ENCODE measurements at places on chromosomes 5 and 9. TPM values are rescaled to one million over a fixed set of nuclear protein-coding genes. Genes with fewer than 3 reads are reported as not detected.

GRCh38 chr5:16855898-16856297 lies 80.2 kb downstream of the MYO10 start:
- no peaks in the 10 kb centered on the region for H3K36me3 ChIP-seq
- no peak overlapping the region for H3K4me3 ChIP-seq
- DNase-seq: no peak
- H3K27me3 ChIP-seq: no peaks in the 10 kb centered on the region

DNA sequence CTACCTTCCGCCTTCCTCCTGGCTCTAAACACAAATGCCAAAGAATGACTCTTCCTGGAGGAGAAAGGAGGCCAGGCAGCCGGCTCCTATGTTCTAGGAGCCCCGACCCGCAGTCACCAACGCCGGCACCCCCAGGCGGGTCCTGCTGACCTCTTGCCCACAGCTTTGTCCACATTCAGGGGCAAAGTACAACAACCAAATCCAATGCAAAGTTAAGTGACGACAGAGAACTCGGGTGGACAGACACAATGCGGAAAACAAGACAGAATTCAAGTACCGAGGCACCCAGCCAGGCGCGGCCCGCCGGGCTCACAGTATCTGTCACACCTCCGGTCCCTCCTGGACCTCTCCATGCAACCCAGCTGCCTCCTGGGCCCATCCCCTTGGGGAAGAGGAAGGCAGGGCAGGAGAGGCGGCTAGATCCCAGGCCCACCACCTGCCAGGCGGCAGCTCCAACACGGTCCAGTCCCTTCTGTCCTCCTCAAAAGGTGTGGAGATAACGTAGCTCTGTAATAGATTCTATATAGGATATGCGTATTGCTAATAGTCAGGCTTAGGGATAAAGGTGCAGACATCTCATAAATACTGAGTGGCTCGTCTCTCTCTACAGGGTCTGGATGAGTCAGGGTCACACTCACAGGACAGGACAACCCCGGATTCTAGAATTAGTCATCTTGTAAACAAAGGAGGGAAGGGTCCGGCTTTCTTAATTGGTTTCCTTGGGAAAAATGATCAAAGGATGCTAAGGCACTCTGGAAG lies 46.9 kb upstream of the UBAC1 start:
- H3K27me3 ChIP-seq: no peaks in the 10 kb centered on the region
- no peak overlapping the region for H3K4me3 ChIP-seq
- no peaks in the 10 kb centered on the region for H3K4me1 ChIP-seq
- no peak overlapping the region for H3K27ac ChIP-seq

GRCh38 chr9:124863371-124863871 lies 1.5 kb downstream of the ARPC5L start:
- peaks cover 16% of the 10 kb centered on the region for H3K4me1 ChIP-seq
- peaks cover 27% of the 10 kb centered on the region for H3K36me3 ChIP-seq
- no peak for DNase-seq
- no peak overlapping the region for H3K4me3 ChIP-seq

DNA sequence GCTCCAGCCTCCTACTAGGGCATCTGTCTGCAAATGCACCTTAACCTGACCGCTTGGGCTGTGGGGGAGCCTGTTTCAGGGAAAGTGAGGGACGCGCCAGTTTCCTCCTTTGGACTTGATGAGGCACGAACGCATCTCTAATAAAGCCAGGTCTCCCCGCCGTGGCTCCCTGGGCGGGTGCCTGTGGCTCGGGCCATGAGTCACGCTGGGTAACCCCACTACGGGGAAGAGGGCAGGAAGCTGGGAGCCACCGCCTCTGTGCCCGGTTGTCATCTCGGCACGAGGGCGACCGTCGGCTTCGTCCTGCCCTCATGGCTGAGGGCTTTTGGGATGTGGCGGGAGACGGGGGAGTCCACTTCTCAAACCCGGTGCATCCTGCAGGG lies 12.1 kb downstream of the NOTCH1 start:
- peaks cover 42% of the 10 kb centered on the region for H3K36me3 ChIP-seq
- no peak for DNase-seq
- peak overlapping the region; percentile 10 for H3K27ac ChIP-seq

- no peak overlapping the region for H3K27ac ChIP-seq
- H3K27me3 ChIP-seq: no peaks in the 10 kb centered on the region
- DNase-seq: no peak
- no peaks in the 10 kb centered on the region for H3K4me1 ChIP-seq
- no peak overlapping the region for H3K4me3 ChIP-seq
- peaks cover 16% of the 10 kb centered on the region for H3K36me3 ChIP-seq
These were observed 8.2 kb downstream of the CEP120 start for GRCh38 chr5:123414974-123415373.

DNA sequence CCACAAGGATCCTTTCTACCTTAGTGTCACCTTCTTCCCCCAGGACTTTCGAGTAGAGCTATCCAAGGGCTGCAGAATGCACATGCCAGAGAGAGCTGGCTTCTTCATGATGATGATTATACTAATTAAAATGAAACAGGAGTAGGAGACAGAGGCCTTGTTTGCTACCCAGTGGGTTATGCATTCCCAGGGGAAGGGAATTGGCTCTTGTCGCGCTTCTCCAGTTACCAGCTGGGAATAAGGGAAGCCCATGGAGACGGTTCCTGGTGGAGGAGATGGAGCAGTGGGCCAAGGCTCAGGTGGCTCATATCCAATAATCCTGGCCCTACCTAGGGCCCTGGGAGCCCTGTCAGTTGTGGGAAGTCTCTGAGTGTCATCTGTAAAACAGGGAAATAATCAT lies 65.1 kb downstream of the WWC1 start:
- H3K36me3 ChIP-seq: no peaks in the 10 kb centered on the region
- DNase-seq: no peak
- H3K27me3 ChIP-seq: no peaks in the 10 kb centered on the region

DNA sequence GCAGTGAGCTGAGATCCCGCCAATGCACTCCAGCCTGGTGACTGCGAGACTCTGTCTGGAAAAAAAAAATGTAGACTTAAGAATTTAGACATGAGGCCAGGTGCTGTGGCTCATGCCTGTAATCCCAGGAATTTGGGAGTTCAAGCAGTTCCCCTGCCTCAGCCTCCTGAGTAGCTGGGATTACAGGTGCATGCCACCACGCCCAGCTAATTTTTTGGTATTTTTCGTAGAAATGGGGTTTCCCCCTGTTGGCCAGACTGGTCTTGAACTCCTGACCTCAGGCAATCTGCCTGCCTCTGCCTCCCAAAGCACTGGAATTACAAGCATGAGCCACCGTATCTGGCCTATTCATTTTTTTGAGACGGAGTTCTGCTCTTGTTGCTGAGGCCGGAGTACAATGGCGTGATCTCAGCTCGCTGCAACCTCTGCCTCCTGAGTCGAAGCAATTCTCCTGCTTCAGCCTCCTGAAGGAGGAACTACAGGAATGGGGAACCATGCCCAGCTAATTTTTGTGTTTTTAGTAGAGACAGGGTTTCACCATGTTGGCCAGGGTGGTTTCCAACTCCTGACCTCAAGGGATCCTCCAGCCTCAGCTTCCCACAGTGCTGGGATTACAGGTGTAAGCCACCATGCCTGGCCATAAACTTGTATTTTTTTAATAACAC lies 14.0 kb downstream of the DDX46 start:
- no peak overlapping the region for H3K4me3 ChIP-seq
- H3K4me1 ChIP-seq: no peaks in the 10 kb centered on the region
- no peak overlapping the region for H3K27ac ChIP-seq
- DNase-seq: no peak
- H3K27me3 ChIP-seq: no peaks in the 10 kb centered on the region

DNA sequence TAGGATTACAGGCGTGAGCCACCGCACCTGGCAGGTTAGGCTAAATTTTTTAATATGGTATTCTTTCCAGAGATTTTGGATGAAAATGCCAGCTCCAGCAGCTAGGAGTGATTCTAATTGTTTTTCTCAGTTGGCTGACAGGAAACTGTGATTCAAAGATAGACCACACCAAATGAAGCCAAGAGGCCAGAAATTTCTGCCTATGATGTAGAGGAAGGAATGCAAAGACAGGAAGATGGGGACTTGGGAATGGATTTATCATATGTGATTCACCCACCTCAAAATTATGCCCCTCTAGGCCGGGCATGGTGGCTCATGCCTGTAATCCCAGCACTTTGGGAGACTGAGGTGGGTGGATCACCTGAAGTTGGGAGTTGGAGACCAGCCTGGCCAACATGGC lies 53.3 kb downstream of the UGCG start:
- H3K27me3 ChIP-seq: no peaks in the 10 kb centered on the region
- H3K4me3 ChIP-seq: no peak overlapping the region
- H3K27ac ChIP-seq: no peak overlapping the region
- DNase-seq: no peak

DNA sequence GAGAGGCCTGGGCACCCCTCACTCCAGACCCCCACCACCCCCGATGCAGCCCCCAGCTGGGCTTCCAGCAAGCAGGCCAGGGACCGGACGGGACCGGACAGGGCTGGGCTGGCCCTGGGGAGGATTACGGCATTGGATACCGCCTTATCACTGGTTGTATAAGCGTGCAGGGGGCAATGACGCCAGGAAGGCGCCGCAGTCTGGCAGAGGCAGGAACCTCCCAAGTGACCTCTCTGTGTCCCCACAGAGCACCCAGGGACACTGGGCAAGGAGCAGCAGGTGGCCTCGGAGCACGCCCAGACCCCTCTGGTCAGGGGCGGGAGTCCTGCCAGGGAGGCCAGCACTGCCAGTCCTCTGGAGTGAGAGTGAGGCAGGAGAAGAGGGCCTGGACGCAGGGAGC lies 723 bp upstream of the LCN15 start:
- H3K4me3 ChIP-seq: no peak overlapping the region
- H3K27ac ChIP-seq: no peak overlapping the region
- H3K27me3 ChIP-seq: peaks cover 32% of the 10 kb centered on the region
- no peaks in the 10 kb centered on the region for H3K36me3 ChIP-seq

DNA sequence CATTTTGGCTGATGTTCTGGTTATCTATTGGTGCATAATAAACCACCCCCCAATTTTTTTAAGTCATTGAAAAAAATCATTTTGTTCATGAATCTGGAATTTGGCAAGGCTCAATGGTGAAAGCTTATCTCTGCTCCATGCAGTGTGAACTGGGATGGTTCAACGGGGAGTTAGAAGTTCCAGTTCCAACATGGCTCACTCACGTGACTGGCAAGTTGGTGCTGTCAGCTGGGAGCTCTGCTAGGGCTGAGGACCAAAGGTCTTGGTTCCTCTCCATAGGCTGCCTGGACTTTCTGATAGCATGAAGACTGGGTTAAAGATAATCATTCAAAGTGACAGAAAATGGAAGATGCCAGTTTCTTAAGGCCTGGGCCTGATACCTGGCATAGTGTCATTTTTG lies 3.1 kb upstream of the SPATA24 start:
- no peak overlapping the region for H3K4me3 ChIP-seq
- H3K4me1 ChIP-seq: peaks cover 13% of the 10 kb centered on the region
- no peak for DNase-seq
- no peaks in the 10 kb centered on the region for H3K27me3 ChIP-seq
- no peaks in the 10 kb centered on the region for H3K36me3 ChIP-seq

- no peak for DNase-seq
- no peaks in the 10 kb centered on the region for H3K27me3 ChIP-seq
- H3K4me1 ChIP-seq: no peaks in the 10 kb centered on the region
These were observed 274.5 kb downstream of the GADD45G start for GRCh38 chr9:89879276-89879675.

GRCh38 chr5:172477466-172477865 lies 23.1 kb upstream of the SH3PXD2B start:
- no peak for DNase-seq
- H3K27me3 ChIP-seq: no peaks in the 10 kb centered on the region
- H3K36me3 ChIP-seq: no peaks in the 10 kb centered on the region
- H3K27ac ChIP-seq: no peak overlapping the region
- H3K4me1 ChIP-seq: no peaks in the 10 kb centered on the region
- H3K4me3 ChIP-seq: no peak overlapping the region

GRCh38 chr5:114387433-114387832 lies 25.6 kb downstream of the KCNN2 start:
- H3K36me3 ChIP-seq: no peaks in the 10 kb centered on the region
- no peak for DNase-seq
- H3K4me1 ChIP-seq: no peaks in the 10 kb centered on the region
- H3K4me3 ChIP-seq: no peak overlapping the region
- no peak overlapping the region for H3K27ac ChIP-seq

- DNase-seq: no peak
- no peaks in the 10 kb centered on the region for H3K4me1 ChIP-seq
- no peaks in the 10 kb centered on the region for H3K27me3 ChIP-seq
- no peak overlapping the region for H3K4me3 ChIP-seq
- peaks cover 68% of the 10 kb centered on the region for H3K36me3 ChIP-seq
- H3K27ac ChIP-seq: no peak overlapping the region
These were observed 11.4 kb downstream of the GRHPR start for GRCh38 chr9:37433867-37434371.

GRCh38 chr5:92421942-92422341 lies 1038.8 kb upstream of the ARRDC3 start:
- DNase-seq: no peak
- H3K4me3 ChIP-seq: no peak overlapping the region
- H3K4me1 ChIP-seq: no peaks in the 10 kb centered on the region
- H3K27ac ChIP-seq: no peak overlapping the region

DNA sequence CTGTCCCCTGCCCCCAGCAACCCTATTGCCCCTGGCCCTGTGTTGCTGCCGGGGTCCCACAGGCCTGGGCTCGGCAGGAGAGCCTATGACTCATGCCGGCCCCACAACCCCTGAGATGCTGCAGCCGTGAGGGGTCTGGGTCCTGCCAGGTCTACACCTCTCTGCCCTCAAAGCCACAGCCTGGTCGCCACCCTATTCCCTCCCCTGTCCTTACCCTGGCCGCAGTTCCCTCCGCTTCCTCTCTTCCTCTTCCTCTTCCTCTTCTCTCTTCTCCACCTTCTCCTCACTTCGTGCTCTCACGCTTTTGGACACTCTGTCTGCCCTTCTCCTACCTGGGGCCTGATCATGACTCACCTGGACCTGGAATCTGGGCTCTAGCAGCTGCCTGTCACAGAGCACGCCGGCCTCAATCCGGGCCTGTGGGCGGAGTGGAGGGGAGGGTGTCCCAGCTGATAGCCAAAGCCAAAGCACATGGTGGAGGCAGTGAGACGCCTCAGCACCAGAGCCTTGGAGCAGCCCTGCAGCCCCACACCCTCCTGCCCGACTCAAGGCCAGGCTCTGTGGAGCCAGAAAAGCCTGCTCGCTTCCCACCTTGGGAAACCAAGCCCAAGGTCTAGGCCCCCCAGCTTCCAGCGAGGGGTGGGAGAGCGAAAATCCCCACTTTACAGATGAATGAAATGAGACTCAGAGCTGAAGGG lies 26.8 kb upstream of the CSF1R start:
- no peaks in the 10 kb centered on the region for H3K4me1 ChIP-seq
- H3K36me3 ChIP-seq: no peaks in the 10 kb centered on the region
- DNase-seq: no peak
- no peak overlapping the region for H3K4me3 ChIP-seq

DNA sequence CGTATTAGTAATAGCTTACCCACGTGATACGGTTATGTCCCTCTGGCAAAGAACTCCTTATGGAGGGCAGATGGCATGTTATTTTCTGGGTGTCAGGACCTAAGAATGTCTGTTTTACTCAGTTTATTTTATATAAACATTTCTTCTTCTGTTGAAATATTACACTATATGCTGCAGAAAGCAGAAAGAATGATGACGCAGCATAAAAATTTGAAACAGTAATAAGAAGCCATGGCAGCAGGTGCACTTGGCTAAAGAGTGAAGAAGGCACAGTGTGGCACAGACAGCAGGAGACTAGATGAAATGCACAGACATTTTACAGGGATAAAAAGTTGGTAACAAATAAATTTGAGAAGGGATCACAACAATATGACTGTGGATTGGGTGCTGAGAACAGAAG lies 46.3 kb upstream of the CDH10 start:
- no peak for DNase-seq
- no peak overlapping the region for H3K27ac ChIP-seq
- H3K27me3 ChIP-seq: no peaks in the 10 kb centered on the region
- no peaks in the 10 kb centered on the region for H3K4me1 ChIP-seq
- H3K36me3 ChIP-seq: no peaks in the 10 kb centered on the region

The PGM5 gene
- polyA plus RNA-seq: 5.2 TPM

The LAMC3 gene
- polyA plus RNA-seq: 2.6 TPM

The CLIC3 gene
- 44.6 TPM for polyA plus RNA-seq

The PDCD1LG2 gene
- polyA plus RNA-seq: 3.4 TPM

The CDKN2A gene
- 5.3 TPM for polyA plus RNA-seq

The OSMR gene
- polyA plus RNA-seq: 32.0 TPM

The TNFSF15 gene
- polyA plus RNA-seq: 0.50 TPM

The SOHLH1 gene
- polyA plus RNA-seq: 0.05 TPM
